ENCODE measurements at places on chromosomes 2 and 18.

DNA sequence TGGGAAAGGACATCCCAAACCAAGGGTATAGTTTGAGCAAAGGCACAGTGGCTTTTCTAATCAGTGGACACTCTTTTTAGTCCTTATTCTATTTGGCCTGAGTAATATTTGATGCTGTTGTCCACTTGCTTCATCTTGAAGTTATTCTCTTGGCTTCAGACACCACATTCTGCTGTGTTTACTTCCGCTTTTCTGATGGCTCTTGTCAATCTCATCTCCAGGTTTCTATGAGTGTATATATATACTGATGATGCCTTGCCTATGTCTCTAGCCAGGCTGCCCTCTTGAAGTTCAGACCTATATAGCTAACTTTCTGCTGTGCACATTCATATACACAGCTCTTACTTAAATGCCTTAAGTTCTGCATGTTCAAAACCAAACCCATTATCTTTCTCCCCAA lies 83.1 kb downstream of the EFEMP1 start:
- no peaks in the 10 kb centered on the region for H3K27me3 ChIP-seq
- H3K36me3 ChIP-seq, result no peaks in the 10 kb centered on the region
- no peak overlapping the region for H3K27ac ChIP-seq

- H3K27ac ChIP-seq, result no peak overlapping the region
- H3K36me3 ChIP-seq, result no peaks in the 10 kb centered on the region
- no peaks in the 10 kb centered on the region for H3K4me1 ChIP-seq
Measured at GRCh38 chr2:216754336-216754735, 59.0 kb upstream of the IGFBP5 start.

GRCh38 chr2:28521663-28522062 lies 25.8 kb downstream of the PLB1 start:
- peaks cover 57% of the 10 kb centered on the region for H3K27me3 ChIP-seq
- DNase-seq, result no peak
- H3K36me3 ChIP-seq, result no peaks in the 10 kb centered on the region
- no peak overlapping the region for H3K4me3 ChIP-seq

DNA sequence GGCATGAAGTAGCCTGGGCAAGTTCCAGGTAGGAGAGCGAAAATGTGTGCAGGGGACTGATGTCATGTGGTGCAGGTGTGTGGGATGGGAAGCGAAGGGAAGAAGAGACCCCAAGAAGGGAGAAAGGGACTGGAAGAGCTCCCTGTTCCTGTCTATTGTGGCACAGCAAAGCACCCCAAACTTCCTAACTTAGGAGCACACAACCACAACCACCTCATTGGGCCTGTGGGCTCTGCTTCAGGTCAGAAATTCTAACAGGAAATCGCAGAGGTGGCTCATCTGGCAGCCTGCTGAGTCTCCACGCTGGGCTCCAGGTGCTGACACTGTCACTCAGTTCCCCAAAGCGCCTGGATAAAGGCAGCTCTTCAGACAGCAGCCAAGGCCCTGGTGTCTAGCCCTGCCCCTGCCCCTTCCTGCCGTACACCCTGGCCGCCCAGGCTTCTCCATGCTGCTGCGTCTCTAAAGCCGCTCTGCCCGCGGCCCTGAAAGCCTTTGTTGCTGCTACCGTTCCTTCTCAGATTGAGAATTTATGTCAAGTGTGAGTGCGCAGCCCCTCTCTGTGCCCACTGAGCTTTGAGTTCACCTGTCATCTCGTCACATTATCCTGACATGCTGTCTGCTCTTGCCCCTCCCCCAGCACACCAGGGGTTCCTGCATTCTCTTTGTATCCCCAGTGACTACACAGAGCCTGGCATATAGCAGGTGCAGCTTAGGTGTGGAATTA lies 140.2 kb upstream of the BCL2L11 start:
- H3K4me1 ChIP-seq, result no peaks in the 10 kb centered on the region
- no peaks in the 10 kb centered on the region for H3K36me3 ChIP-seq
- DNase-seq, result no peak

DNA sequence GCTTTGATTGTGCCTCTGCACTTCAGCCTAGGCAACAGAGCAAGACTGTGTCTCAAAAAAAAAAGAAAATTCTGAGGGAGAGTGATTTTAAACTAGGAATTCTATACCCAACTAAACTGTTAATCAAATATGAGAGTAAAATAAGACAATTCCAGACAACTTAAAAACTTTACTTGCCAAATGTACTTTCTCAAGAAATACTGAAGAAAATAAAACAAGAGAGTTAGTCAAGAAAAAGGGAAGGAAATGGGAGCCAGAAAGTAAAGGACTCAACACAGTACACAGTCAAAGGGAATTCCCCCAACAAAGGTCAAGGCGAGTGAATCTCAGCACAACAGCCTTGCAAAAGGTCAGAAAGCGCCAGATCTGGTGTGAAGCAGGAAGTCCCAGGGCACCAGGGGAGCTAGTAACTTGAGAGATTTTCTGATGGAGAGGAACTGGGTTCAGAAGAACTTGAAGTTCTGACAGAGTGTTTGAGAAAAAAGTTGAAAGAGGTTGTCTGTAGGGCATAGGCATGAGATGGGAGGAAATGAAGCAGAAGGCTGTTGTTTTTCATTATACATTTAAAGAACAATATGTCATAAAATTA lies 22.6 kb upstream of the TBC1D8 start:
- no peaks in the 10 kb centered on the region for H3K27me3 ChIP-seq
- peak overlapping the region; percentile 77 for H3K27ac ChIP-seq
- H3K36me3 ChIP-seq, result peaks cover 26% of the 10 kb centered on the region
- H3K4me1 ChIP-seq, result peaks cover 34% of the 10 kb centered on the region
- peak overlapping the region; percentile 1 for H3K4me3 ChIP-seq

- no peaks in the 10 kb centered on the region for H3K27me3 ChIP-seq
- no peaks in the 10 kb centered on the region for H3K36me3 ChIP-seq
- peaks cover 2% of the 10 kb centered on the region for H3K4me1 ChIP-seq
- no peak for DNase-seq
- no peak overlapping the region for H3K4me3 ChIP-seq
Measured at GRCh38 chr2:191866675-191867506, 20.0 kb upstream of the CAVIN2 start.

- H3K27me3 ChIP-seq, result peaks cover 6% of the 10 kb centered on the region
- no peak overlapping the region for H3K4me3 ChIP-seq
- no peak overlapping the region for H3K27ac ChIP-seq
- peaks cover 6% of the 10 kb centered on the region for H3K4me1 ChIP-seq
Measured at GRCh38 chr18:48171490-48172188, 237.5 kb downstream of the ZBTB7C start.

All from stimulated activated naive B cell treated with anti-CD40 and anti-IgM and Interleukin-4, amounts not matched to agents 10 μg/mL and 1 μg/mL and 100 μg/mL, for 72 hours (primary cell).